ENCODE measurements at places on chromosomes 13 and 19.

DNA sequence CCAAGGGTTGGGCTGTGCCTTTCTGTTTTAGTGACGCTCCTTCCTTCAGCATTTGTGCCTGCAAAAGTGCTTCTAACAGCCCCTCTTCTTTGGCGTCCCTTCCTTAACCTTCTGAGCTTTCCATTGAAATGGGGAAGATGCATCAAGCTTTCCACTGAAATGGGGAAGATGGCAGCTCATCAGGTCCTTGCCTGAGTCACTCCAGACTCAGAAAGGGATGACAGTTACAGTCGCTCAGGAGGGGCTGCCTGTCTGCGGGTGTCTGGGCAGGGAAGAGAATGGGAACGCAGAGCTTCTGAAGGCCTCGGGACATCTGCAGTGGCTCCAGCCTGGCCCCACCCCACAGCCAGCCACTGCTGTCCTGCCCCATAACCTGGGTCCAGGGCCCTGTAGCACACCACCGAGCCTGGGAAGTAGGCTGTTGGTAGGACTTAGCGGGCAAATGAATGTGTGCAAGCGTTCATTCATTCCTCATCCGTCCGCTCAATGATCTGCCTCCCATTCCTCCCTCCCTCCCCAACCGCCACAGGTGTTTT is 9.8 kb downstream of the AP1M1 start:
- DNase-seq: no peak

DNA sequence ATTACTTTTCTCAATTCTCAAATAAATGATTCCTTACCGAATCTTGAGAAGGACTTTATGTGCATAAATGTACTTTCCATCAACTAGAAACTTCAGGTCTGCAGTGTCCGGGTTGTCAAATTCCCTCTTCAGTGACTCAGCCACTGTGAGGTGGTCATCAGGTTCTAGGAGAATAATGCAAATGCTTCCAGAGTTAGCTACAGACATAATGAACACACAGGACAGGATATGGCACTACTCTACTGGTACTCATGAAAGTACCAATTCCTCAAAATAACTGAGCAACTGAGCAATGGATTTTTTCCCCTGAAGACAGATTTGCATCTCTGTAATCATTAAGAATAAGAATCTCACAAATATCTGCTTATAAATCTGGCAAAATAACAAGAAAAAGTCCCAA is 31.2 kb downstream of the RCBTB2 start:
- DNase-seq: no peak

- no peak for DNase-seq
These were observed 1.3 kb downstream of the RPS9 start for GRCh38 chr19:54201980-54202379.

DNA sequence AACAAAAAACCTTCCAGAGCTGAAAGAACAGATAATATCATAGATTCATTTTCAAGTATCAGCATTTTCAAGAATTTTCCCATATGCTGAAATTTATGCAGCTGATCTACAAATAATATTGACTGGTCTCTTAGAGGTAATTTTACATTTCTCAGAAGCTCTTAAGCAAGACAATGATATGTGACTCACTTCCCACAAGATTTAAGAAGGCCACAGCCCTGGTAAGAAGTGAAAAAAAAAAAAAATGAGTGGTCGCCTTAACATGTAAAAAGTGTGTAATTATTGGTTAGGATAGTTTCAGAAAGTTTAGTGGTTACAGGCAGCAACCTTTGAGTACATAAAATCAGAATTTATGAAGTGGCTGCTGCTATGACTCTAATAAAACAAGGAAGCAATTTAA is 54.5 kb downstream of the NUFIP1 start:
- no peak for DNase-seq

DNA sequence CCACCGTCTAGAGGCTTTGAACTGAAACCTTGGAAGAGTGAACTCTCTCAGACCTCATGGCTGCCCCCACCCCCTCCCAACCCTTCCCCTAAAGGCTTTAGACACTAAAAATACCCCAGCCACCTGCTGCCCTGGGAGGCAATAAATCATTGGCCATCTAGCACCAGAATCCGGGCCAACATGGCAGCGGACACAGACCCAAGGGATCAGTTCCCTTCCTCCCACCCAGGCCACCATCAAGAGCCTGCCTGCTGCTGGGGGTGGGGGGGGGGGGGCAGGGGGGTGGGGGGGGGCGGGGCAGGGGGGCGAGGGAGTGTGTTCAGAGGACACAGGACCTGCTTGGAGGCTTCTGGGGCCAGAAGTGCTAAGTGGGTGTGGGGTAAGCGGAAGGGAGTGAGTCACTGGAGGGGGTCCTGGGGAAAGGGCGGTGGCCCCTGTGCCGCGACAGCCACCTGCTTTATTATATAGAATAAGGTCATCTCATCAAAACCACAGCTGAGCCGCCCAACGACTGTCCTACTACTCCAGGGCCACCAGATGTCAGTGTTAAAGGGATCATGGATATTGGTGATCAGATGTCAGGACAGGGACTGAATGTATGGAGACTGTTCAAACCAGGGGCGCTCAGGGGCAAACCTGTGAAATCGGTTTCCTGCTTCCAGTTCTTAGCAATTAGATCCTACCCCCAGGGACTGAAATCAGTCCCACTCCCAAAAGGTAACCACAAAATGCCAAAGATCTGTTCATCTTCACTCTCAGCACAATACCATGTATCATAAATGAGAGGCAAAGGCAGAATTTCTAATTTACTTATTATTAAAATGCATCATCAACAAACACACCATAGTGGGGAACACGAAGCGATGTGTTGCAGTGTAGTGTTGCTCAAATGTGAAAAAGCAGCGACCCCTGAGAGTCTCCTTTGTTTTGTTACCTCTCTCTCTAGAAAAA is 24.3 kb downstream of the ARL11 start:
- peak; percentile 41 for DNase-seq

DNA sequence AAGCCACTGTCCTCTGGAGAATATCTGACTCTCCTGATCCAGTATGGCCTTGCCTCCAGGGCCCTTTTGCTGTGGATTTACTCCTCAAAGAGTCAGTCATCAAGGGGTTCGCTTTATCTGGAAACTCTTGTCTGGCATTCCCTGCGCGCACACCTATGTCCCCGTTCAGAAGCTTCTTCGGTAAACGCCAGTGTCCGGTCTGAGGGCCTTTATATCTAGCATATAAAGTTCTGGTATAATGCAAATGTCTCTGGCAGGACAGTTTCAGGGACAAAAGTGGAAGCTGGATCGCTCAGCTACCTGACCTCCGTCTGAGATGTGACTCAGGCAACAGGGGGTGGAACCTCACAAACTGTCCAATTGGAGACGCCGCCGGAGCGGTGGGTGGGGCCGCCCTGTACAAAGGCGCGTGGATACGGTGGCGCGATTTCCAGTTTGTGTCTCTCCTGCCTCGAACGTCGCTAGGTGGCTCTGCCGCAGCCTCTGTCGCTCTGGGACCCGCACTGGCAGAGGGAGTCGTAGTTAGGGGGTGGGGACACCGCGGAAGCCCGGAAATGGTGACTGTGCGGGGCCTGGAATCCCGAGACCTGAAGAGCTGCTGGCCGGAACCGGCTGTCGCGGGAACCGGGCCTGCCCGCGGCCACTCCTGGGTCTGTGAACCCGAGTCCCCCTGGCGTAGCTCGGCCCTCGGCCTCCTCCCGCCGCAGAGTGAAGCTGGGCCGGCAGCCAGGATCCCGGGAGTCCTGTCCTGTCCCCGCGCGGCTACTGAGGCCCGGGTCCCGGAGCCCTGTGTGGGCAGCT is 10.6 kb upstream of the ZNF709 start:
- peak; percentile 96 for DNase-seq

- no peak for DNase-seq
These were observed 13.2 kb downstream of the KLHL26 start for GRCh38 chr19:18650021-18650390.

DNA sequence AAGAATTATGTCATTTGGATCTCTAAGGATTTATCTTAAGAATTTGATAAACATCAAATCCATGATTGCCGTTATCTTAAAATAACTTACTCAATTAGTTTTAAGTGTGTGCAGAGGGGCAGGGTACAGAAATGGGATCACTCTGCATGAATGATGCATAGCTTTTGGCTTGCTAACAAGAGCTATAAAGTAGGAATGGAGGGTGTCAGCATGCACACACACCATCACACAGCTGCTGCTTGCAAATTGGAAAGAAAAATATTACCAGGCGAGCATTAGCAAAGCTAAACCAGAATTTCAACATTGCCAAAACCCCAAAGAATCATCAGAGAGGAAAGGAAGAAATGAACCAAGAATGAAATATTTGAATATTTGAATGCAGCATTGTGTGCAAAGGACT is 580.6 kb downstream of the LMO7 start:
- no peak for DNase-seq

DNA sequence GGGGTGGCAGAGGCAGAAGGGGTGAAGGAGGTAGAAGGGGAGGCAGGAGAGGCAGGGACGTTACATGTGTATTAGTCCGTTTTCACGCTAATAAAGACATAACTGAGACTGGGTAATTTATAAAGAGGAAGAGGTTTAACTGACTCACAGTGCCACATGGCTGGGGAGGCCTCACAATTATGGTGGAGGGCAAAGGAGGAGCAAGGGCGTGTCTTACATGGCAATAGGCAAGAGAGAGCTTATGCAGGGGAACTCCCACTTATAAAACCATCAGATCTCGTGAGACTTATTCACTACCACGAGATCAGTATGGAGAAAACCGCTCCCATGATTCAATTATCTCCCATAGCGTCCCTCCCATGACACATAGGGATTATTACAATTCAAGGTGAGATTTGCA is 19.0 kb upstream of the ACOD1 start:
- DNase-seq: no peak

- no peak for DNase-seq
These were observed 12.9 kb downstream of the STARD13 start for GRCh38 chr13:33272531-33273124.

DNA sequence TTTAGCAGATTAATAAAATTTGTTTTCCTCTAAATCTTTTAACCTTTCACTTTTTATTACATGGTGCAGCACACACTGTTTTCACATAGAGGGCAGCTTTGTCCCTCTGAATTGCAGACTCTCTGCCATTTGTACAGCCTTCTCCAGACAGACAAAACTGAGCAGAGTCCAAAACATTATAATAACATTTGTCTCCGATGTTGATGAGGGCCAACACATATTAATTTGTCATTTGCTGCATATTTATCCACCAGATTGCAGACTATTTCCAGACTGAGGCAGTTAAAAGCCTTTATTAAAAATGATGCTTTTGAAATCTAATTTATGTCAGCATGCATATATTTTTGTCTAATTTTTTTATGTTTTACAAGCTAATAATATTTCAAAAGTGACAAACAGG is 1251.9 kb upstream of the SLC10A2 start:
- no peak for DNase-seq

- DNase-seq: no peak
These were observed 23.9 kb upstream of the CXCL17 start for GRCh38 chr19:42466521-42467182.

GRCh38 chr13:40596484-40596883 is 70.0 kb downstream of the FOXO1 start:
- no peak for DNase-seq

- DNase-seq: no peak
These were observed 9.4 kb upstream of the ZNF428 start for GRCh38 chr19:43628646-43629326.

DNA sequence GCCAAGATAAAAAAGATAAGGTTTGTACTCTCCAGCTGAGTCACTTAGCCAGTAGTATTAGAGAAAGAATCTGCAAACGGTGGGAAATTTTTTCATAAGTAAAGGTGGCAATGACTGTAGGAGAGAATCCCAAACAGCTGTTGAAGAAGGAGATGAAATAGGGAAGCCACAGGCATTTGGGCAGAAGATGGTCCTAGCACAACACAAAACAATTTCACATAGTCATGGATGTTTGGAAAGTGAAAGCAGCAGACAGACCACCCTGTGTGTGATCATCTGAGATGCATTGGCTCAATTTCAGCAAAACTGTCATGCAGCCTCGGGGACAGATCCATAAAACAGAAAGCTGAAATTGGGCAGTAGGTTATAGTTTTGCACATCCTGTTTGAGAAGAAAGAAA is 2832.4 kb downstream of the PCDH9 start:
- DNase-seq: no peak

DNA sequence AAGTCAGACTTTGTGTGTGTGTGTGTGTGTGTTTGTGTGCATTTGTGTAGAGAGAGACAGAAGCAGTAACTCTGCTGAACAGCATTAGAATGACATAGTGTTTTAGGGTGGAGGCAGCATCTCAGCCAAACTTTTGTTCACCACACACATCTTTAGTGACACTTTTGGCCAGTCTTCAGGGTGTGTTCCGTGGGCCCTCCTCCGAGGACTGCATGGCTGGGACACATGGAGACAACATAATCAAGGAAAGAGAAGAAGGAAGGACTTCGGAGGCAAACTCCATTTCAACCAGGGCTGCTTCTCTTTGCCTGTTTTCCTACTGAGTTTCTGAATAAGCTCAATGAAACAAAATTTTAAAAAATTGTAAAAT is 205.1 kb downstream of the LHFPL6 start:
- no peak for DNase-seq

DNA sequence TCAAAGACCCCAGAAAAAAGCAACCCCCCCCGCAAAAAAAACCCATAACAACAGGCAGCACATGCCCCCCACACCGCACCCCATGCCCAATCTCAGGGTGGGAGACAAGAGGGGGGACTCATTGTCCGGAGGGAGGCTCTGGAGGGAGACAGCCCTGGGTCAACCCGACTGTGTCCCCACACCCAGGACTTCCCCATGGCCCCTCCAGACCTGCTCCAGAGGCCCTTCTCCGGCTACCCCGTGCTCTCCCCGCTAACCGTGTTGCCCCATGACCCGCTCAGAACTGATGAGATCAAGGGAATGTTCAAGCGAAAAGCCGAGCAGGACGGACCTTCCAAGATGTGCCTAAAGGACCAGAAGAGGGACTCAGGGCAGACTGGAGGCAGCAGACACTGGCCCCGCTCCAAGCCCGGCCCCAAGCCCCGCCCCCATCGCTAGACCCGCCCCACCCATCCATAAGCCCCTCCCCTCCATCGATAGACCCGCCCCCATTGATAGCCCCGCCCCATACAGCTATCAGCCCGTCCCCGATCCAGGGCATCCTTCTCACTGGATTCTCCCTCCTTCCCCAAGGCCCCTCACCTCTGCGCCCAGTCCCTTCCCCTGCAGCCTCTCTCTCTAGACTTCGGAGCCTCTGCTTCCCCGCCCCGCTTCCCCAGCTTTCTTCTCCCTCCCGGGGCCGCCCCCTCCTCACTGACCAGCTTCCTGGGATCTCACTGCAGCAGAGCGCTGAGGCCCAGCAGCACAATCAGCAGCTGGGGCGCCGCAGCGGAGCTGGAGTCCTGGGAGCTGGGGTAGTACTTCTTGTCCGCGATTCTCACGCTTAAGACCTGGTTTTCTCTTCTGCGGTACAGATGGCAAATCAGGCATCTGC is 2.2 kb downstream of the BST2 start:
- DNase-seq: peak; percentile 67
